ENCODE measurements at places on chromosomes 2 and 18.

GRCh38 chr2:36441816-36442215 lies 86.2 kb downstream of the CRIM1 start:
- no peak for DNase-seq

DNA sequence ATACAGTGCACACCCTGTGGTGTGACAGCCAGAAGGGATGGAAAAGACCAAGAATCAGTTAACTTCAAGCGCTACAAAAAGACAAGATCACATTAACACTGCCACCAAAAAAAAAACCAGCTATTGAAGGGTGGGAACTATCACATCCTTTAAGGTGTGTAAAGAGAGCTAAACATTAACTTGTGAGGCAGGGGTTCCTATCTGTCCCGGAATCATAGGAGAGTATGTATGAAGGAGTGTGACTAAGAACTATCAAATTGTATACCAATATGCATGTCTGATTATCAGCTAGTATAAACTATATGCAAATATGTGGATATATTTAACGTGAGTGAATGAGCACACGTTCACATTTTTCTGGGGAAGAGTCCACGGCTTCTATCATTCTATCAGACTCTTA lies 88.4 kb upstream of the DNER start:
- no peak for DNase-seq

GRCh38 chr18:78242806-78243205 lies 736.8 kb upstream of the SALL3 start:
- DNase-seq: no peak

- no peak for DNase-seq
Observed at GRCh38 chr2:21930226-21930625, 806.5 kb downstream of the TDRD15 start.

- DNase-seq: no peak
Observed at GRCh38 chr2:167134381-167135072, 246.2 kb downstream of the XIRP2 start.

DNA sequence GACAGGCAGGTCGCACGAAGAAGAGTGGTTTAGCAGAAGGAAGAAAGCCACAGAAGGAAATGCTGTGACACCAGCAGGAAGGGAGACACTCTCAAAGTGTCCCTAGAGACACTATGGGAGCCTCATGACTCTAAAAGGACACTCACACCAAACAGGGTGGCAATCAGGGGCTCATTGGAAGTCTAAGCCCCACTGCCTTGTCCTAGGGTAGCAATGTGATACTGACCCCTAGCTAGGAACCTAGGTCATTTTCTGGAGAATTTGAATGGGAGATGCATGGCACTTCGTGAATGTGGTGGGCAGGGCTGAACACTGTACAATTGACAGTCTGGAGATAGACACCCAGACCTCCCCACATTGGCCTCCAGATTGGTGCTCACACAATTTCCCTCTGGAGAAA lies 385.0 kb downstream of the EIPR1 start:
- DNase-seq: no peak

DNA sequence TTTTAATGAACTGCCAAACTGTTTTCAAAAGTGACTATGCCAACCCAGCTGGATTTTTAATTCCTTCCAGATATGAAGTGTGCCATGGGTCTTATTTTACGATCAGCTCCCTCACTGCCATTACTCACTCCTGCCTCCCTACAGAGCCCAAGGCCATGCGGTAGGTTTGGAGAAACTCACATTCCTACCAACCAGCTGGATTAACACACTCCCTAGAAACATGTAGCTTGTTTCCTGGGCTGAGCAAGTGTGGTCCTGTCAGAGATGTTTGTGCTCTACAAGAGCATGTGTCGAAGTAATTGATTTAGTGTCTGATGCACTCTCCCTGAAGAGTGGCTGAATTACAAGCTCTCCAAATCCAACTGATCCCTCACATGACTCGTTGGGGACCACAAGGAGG lies 82.5 kb downstream of the SPP2 start:
- no peak for DNase-seq

DNA sequence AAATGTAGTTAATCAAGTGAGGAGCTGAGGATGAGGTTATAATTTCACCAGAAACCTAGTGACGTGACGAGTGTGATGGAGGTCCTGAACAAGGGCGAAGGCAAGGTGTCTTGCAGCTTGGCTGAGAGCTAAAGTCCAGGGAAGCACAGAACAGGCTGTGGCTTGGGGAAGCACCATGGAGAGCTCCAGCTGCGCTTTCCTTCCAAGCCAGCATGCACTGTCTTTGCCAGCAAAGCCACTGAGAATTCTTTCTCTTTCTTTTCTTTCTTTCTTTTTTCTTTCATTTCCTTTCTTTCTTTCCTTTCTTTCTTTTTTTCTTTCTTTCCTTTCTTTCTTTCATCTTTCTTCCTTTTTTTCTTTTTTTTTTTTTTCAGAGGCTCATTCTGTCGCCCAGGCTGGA lies 239.3 kb downstream of the FBXO15 start:
- no peak for DNase-seq

GRCh38 chr2:100934504-100935371 lies 67.4 kb upstream of the RPL31 start:
- DNase-seq: no peak

GRCh38 chr18:57436965-57437333 lies 1.8 kb downstream of the ONECUT2 start:
- DNase-seq: no peak

DNA sequence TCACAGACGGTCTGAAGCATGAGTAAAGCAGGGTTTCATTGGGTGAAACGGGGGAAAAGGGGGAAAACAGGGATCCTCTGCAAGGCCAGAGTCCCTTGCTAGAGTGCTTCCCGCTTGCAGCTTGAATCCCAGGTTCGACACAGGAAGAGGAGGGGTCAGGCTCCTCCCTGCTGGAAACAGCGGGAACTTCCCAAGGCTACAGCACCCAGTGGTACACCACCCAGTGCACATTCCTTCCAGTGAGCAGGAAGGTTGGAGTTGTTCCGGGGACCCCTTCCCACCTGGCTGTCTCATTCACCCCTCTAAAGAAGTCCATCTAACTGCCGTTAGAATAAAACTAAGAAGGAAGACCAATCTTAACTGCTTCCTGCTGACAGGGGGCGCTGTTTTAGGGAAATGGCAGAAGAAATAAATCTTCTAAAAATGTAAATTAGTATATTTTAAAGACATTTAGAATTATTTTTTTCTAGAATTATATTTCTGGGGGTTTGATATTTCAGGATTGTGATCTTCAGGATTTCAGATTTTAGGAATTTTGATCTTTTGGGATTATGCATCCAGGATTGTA lies 230.9 kb downstream of the RBM43 start:
- peak; percentile 8 for DNase-seq

GRCh38 chr18:3879114-3879835 lies 429.3 kb downstream of the TGIF1 start:
- DNase-seq: no peak

- no peak for DNase-seq
Observed at GRCh38 chr2:162490052-162490717, 146.3 kb downstream of the GCA start.

DNA sequence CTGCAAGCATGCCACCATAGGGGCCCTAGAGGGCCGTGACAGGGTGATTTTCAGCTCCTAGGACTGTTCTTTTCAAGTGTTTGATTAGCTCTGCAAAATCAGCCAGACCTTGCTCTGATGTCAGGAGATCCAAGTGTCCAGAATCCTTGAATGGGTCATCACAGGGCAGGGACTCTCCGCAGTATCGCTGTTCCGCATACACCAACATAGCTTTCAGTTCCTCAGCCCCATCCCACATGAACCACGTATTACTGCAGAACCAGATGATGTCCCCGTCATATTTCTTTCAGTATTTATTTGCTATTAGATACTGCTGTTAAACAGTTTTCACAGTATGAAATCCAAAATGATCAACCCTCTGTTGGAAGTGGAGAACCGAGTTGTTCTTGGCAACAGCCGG lies 46.6 kb upstream of the RFX8 start:
- no peak for DNase-seq

DNA sequence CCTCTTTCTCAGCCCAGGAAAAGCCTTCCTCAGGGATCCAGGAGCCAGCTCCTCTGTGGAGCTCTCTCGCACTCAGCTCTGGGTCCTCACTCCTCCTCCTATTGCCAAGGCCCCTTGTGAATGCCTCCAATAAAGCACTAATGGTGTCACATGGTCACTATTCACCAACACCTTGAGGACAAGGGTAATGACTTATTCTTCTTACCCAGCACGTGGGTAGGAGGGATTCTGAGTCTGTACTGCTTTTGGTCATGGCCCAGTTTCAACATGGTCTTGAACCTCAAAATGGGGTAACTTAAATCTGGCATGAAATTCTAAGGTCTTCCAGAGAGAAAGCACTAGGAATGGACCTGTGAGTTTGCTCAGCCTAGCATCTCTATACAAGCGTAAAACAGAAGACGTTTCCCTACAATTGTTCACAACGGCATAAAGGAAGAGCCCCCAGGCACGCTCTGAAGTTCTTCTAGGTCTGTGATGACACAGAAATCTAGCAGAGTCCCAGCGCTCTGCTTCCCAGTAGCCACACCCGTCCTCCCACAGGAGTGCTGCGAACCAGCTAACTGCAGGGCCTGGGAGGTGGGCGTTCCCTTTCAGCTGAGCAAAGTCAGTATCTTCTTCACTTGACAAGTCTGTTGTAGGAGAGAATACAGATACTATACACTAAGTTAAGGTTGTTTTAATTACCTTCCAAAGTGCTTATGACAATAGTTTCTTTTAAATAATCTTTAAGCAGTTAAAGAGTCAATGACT lies 14.6 kb upstream of the KIDINS220 start:
- no peak for DNase-seq

DNA sequence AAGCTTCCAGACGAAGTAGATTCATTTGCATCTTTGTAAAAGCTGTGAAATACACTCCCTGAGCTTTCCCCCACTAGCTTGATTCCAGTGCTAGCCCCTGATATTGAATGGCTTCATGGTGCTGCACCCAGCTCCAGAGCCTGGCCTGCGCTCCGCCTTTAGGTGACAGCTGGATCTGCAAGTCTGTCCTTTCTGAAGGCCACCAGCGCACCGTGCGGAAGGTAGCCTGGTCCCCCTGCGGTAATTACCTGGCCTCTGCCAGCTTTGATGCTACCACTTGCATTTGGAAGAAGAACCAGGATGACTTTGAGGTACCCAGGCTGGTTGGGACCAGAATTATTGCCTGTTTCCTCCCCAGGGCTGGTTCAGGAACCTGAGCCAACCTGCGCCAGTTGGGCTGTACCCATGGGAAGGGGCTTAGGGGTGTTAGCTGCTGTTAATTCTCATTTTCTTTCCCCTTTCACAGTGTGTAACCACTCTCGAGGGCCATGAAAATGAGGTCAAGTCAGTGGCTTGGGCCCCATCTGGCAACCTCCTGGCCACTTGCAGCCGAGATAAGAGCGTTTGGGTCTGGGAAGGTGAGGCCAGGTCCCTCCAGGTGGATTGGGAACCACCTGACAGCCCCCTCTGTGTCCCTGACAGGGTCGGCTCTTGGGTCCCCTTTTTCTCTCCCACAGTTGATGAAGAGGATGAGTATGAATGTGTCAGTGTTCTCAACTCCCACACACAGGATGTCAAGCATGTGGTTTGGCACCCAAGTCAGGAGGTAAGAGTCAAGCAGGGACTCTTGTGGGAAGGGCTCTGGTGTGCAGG lies 1.3 kb downstream of the CIAO1 start:
- DNase-seq: peak; percentile 64

- DNase-seq: no peak
Observed at GRCh38 chr2:151056870-151057269, 204.8 kb downstream of the RBM43 start.

GRCh38 chr2:130749641-130750040 lies 5.7 kb upstream of the AMER3 start:
- no peak for DNase-seq

DNA sequence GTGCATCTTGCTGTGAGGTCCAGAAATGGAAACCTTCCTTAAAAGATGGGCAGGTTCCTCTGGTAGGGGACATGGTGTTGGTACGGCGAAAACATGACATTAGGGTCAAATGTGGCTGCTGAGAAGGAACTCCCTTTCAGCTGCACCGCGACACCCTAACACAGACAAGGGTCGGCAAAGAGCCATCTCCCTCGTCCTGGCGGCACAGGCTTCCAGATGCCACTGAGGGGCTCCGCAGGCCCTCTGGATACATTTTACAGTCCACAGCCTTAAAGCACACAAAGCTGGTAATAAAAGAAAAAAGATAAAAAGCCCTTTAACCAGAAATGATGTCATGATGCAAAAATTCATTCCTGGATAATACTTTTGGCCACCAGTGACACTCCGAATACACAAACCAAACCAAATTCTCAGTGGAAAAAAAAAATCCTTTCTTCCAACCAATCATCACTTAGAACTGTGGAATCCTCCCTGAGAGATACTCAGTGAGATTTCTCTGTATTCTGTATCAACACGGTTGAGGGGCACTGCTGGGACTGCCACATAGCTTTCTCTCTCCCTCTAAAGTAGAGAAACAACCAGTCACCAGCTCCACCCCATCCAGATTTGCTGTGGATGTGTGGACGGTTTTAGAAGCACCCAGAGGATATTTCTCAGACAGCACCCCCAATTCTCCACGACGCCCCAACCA lies 174.8 kb downstream of the HDAC4 start:
- no peak for DNase-seq

DNA sequence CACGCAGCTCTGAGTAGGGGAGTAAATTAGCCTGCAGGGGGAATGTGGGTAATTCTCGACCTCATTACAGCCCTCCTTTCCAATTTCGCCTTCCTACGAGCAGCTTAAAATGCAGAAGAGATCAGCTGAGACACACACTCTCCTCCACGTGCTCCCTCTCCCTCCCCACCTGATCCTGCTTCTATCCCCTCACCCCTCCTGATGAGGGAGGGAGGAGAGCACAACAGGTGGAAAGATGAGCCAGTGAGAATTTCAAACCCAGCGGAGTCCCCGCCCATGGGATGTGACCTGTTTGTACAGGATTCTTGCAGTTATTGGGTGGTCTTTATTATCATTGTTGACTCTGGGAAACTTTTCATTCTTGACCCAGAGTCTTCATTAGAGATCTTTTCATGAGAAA lies 35.5 kb downstream of the DDX18 start:
- no peak for DNase-seq

Measured in stimulated activated naive CD8-positive, alpha-beta T cell treated with anti-CD3 and anti-CD28 coated beads, Interleukin-15, Interleukin-2, amounts not matched to agents 100 U/mL and 50 U/mL, for 24 hours (primary cell).